Esophagus squamous epithelium (tissue), 5 donors: ENCODE measurements at places on chromosomes 7 and 10.

GRCh38 chr10:24779737-24780136 lies 56.0 kb upstream of the ARHGAP21 start:
- DNase-seq: no peak

GRCh38 chr10:54958844-54959243 lies 157.8 kb upstream of the PCDH15 start:
- DNase-seq: no peak

GRCh38 chr10:6048281-6049030 lies 13.7 kb downstream of the IL2RA start:
- DNase-seq: no peak

DNA sequence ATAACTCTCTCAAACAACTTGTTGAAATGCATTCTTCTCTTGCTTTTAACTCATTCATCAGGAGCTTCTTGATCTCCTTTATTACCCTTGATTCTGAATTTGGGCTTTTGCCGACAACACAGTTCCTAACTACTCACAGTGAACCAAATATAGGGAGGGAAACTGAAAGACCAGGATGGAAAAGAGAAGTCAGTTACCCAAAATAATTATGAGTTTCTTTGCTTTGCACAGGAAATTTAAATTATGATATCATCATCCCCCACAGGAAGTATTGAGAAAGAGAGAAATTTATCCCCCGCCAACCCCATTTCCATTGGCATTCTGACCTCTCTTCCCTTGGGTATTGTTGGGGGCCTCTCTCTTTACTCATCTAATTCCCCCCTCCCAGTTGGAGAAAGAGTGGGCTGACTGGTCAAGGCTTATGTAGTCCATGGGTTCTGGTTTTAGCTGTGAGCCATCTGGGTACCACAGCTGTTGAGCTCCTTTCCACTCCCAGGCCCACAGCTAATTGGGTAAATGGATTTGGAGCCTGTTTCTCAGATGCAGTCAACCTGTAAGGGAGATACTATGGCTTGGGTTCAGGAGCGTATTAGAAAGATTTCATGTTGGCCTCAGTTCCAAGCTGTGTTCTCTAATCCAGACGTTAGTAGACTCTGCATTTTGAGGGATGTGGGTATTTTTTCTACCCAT lies 109.0 kb downstream of the FZD1 start:
- no peak for DNase-seq

DNA sequence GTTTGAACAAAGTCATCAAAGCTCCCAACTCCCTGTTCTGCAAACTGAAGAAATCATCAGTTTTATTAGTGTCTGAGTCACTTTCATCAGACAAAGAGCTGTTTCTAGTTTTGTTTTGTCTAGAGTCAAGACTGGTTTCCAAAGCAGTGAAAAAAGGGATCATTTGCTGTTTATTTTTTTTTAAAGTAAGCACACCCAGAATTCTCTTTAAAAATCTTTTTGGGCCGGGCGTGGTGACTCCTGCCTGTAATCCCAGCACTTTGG lies 972.0 kb upstream of the CELF2 start:
- DNase-seq: no peak

DNA sequence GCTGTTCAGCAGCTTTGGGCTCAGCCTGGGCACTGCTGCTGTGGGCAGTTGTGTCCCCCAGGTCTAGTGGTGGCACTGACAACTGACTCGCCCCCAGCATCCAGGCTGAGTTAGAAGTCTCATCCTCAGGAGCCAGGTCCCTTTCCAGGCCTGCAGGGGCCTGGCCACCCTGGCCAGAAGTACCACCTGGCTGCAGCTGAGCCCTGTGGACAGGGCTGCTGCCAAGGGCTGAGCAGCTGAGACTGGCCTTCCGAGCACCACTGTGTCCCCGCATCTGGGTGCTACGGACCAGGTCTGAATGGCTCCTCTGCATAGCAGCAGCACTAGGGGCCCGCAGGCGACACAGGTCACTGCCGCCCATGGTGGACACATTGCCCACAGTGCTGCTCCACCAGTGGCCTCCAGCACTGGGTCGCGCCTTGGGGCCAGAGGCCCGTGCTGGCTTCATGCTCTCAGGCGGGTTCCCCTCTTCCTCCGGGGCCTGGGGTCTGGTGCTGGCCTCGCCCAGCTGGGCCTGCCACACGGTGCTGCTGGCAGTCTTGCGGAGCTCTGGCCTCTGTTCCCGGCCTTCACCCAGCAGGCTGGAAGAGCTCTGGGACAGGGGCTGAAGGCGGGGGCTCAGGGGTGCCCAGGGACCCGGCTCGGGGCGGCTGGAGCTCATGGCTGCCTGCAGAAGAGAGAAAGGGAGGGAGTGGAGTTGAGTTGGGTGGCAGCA lies 6.2 kb downstream of the GPRIN2 start:
- no peak for DNase-seq

GRCh38 chr10:51770709-51771108 lies 71.3 kb upstream of the CSTF2T start:
- DNase-seq: no peak

DNA sequence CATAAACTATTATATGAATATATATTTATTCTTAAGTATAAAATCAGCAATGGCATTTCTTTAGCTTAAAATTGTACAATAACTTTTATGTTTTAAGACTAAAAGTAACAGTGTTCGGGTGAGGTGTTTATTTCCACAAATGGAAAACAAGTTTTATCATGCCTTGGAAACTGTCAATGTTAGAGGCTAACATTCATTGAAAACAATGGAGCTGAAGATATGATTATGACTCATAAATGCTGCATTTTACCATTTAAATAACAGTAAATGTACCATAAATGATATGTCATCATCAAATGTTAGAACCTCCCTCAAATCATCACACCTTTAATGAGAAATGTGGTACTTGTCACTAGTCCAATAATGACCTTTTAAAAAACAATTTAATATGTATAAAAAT lies 897.3 kb downstream of the PCDH15 start:
- DNase-seq: no peak

- no peak for DNase-seq
Observed at GRCh38 chr7:47480576-47481538, 101.1 kb downstream of the TNS3 start.
